ENCODE measurements at places on chromosomes 4 and X. TPM values are rescaled to one million over a fixed set of nuclear protein-coding genes. Genes with fewer than 3 reads are reported as not detected.

The MAGEA2B gene
- total RNA-seq = not detected

The BMX gene
- total RNA-seq = 82.4 TPM

The DCAF12L2 gene
- total RNA-seq = not detected

The SSX1 gene
- total RNA-seq = not detected

The RHOH gene
- total RNA-seq = not detected

The MAGEA11 gene
- total RNA-seq = not detected

The FNIP2 gene
- total RNA-seq = 78.9 TPM

The ABLIM2 gene
- total RNA-seq = 1.5 TPM

The NSUN7 gene
- total RNA-seq = under 0.01 TPM

The GPR34 gene
- not detected for total RNA-seq

All from dermis lymphatic vessel endothelial cell (primary cell).